ENCODE measurements at places on chromosomes 6 and 20.
A peak's percentile ranks its signal among the peaks of the same experiment; 100 is the strongest.

DNA sequence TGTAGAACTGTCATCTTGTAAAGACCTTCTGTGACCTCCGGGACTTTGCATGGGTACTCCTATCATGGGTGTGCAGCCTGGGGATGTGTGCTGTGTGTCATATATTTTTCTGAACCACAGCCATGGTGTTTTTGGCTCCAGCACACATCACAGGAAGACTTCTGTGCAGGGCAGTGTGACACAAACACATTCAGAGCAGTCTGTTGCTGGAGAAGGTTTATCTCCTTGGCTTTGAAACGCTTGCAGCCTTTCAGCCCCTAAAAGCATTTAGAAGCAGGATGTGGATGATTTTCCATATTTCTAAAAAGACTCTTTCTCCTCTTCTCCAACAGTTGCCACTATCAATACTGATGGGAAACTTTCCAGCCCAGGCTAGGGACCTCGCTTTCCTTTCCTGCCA is 221.6 kb upstream of the FOXA2 start:
- DNase-seq = no peak

- DNase-seq = no peak
Measured at GRCh38 chr20:4234128-4234527, 218.8 kb upstream of the RNF24 start.

- no peak for DNase-seq
Measured at GRCh38 chr6:118952683-118953082, 17.7 kb upstream of the MCM9 start.

DNA sequence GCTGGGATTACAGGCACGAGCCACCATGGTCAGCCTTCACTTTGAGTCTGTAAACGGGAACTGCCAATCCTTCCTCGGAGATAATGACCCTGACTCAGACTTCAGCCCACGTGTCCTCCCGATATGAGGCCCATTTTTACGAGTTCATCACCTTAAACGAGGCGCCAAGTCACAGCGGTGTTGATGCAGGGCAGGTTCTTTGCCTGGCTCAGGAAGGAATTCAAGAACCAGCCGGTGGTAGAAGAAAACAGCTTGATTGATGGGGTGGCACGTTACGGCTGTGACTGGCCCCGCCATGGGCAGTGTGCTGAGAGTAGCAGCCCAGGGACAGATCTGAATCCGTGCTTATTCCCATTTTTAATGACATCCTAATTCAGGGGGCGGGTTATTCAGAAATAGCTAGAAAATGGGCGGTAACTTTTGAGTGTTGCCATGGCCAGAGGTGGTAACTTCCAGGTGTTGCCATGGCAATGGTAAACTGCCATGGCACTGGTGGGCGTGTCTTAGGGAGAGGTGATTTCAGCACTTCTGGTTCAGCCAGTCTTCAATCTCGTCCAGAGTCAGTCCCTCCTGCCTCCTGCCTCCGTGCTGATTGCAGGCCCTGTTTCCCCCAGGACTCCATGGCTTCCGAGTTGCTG is 9.1 kb upstream of the MAP1LC3A start:
- DNase-seq = no peak

DNA sequence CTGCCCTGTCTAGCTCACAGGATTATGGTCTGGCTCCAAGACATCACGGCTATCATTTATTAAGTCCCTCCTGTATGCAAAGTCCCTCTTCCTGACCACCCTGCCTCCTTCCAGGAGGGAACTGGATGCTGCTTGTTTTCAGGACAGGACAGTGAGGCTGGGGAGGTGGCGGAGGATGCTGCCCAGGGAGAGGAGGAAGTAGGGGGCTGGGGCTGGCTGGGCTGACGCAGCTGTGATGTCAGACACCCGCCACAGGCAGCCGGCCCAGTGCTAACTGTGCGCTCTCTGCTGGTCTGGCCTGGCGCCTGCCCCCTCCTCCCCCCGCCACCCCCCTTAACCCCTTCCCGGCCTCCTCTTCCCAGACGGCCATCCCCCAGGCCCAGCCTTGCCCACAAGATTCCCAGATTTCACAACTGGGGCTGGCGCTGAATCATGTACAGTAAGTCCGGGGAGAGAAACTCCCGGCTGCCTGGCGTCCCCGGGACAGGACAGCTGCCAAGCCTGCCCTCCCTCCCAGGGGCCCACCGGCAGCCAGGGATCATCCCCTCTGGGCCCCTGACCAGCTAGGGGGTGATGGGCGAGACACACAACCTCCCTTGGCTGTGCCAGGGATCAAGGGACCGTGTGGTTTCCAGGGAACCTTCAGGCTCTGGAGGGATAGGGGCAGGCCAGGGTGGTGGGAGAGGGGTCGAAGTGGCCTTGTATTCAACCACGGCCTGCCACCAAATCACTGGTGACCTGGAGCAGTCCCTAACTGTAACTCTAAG is 118.1 kb downstream of the CEBPB start:
- peak; percentile 71 for DNase-seq

- DNase-seq = no peak
Measured at GRCh38 chr20:44651434-44651683, 140 bp downstream of the ADA start.
